Stimulated activated CD8-positive, alpha-beta memory T cell treated with anti-CD3 and anti-CD28 coated beads, Interleukin-15, amount 100 ng/mL, for 4 hours (primary cell): ENCODE measurements at places on chromosomes 5 and 9.

DNA sequence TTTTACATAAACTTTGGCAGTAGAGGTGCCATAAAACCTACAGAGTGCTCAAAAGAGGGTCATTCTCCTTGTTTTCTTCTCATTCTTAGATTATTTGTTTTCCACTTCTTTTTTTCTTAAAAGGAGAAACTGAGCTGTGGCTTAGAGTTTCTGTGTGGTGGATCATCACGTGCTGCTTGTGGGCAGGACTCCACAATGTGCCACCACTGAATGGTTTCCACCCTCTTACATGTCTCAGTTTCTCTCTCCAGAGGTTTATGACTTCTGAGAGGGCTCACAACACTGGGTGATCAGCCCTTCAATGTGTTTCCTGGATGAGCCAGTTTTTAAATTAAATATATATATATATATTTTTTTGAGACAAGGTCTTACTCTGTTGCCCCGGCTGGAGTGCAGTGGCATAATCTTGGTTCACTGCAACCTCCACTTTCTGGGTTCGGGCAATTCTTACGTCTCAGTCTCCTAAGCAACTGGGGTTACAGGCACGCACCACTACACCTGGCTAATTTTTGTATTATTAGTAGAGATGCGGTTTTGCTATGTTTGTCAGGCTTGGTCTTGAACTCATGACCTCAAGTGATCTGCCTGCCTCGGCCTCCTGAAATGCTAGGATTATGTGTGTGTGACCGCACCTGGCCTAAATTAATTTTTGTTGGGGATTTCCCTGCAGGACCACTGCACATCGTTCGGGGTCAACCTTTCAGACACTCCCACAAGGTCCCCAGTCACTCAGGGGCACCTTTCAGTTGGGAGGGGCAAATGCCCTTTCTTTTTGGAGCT lies 3.1 kb upstream of the UNC13B start:
- no peak for DNase-seq

- DNase-seq, result no peak
Observed at GRCh38 chr9:125752070-125752628, 5.0 kb downstream of the PBX3 start.

DNA sequence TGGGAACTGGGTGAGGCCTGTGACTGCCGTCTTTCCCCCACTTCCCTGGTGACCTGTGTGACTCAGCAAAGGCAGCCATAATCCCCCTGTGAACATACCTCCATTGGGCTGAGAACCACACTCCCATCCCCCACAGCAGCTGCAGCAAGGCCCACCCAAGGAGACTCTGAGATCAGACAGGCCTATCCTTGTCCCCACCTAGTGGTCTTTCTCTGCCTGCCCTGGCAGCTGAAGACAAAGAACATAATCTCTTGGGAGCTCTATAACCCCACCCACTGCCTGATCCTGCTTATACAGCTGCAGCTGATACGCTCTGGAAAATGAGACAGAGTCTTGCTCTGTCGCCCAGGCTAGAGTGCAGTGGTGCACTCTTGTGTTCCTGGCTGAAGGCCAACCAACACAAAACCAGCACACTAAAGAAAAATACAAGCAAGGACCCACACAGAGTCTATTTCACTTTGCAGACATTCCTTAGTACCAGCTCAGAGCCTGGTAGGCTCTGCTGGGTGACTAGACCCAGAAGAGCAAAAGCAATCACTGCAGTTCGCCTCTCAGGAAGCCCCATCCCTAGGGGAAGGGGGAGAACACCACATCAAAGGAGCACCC lies 106.7 kb downstream of the MCTP1 start:
- DNase-seq, result no peak

GRCh38 chr5:7955476-7955875 lies 86.5 kb downstream of the MTRR start:
- DNase-seq, result no peak

DNA sequence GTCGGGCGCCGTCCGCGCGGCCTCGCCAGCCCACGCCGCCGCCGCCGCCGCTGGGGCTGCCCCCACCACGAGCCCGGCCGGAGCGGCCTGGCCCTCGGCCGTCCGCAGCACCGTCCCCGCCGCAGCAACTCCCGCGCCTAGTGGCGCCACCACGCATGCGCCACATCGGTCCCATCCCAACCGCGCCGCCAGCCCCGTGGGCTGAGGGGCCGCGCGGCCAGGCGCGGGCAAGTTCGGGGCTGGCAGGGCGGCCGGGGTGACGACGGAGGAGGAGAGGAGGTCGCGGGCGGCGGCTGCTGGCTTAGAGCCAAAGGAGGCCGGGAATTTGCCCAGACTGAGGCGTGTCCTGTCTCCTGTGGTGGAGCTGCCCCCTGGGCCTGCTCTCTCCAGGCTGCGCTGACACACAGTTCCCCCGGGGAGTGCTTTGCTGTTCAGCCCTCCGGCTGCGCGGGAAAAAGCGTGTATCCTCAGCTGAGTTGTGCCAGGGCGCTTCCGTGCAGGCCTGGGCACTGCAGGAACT lies at the start of gene TUSC1:
Gene TUSC1 (minus strand): TSS at position 298 of the 520 bp plus-strand sequence. CDS start 132 bp downstream, at position 166.
- DNase-seq, result no peak

- no peak for DNase-seq
Observed at GRCh38 chr9:137521405-137521985, 28.7 kb downstream of the PNPLA7 start.

DNA sequence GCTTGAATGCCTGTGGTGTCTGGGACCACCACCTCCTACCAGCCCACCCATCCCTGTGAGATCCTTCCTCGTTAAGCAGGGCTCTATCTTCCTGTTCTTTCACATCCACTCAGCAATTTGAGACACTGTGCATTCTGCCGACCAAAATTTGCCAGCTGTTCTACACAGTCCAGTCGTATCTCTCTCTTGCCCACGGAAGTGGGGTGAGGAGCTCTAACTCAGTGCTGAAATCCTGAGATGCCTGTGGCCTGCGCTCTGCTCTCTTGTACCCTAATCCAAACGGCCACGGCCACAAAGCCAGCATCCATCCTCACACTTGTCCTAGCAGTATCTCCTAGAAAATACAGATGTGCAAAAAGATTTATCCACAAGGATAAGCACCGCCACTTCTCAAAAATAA lies 97.9 kb downstream of the MVB12B start:
- DNase-seq, result no peak

DNA sequence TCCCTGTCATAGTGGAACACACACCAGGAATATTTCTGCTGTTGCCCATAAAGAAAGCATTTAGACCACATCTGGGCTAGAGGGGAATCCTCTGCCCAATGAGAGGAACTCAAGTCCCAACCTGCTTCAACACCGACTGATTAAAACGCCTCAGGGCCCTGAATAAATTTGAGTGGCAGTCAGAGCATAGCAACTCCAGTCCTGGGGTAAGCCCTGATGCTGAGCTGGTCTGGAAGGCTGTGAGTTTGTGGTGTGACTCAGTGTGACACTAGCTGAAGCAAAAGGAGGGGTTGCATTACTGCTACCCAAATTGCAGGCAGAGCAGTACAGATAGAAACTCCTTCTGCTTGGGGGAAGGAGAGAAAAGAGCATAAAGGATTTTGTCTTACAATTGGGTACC lies 148.3 kb downstream of the PRDM9 start:
- no peak for DNase-seq

GRCh38 chr5:36605241-36605640 lies 1.2 kb upstream of the SLC1A3 start:
- DNase-seq, result no peak

DNA sequence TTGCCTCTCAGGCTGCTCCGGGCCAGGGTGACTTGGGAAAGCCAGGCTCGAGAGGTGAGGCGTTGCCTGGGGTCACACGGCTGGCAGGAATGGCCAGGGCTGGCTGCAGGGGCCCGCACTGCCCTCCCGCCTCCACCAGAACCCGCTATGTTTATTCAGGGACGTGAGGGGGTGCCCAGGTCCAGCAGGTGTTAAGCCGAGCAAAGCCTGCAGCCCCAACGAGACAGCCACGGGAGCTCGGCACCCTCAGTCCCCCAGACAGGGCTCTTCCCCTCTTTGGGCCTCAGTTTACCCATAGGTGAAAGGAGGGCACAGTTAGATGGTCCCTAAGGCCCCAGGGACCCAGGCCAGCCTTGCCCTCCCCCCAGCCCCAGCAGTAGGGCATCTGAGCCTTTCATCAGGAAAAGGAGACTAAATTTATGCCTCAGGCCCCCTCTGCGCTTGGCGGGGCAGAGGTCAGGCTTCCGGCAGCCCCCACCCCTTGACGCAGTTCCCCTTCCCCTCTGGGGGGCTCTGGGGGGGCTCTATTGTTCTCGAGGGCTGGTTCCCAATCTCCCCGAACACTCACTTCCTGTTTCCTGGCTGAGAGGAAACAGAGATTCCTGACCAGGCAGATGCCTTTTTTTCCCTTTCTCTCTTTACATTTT lies 7.1 kb upstream of the EGFL7 start:
- DNase-seq, result no peak

GRCh38 chr5:2997179-2997578 lies 245.7 kb upstream of the IRX2 start:
- DNase-seq, result no peak

- DNase-seq, result no peak
Observed at GRCh38 chr5:5128766-5129165, 11.4 kb upstream of the ADAMTS16 start.

- DNase-seq, result no peak
Observed at GRCh38 chr5:34686762-34687268, 30.7 kb downstream of the RAI14 start.

DNA sequence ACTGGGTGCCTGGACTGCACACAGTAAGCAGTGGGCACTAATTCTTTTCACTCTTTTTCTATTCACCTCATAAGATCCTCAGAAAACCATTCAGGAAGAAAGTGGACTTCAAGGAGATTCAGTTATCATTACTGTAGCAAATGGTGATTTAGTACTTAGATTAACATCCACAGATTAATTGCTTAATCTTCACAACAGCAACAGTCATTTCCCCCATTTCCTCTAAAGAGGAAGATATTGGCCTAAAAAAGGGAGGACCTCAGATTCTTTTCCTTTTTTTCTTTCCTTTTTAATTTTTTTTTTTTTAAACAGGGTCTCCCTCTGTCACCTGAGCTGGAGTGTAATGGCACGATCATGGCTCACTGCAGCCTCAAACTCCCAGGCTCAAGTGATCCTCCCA lies 64.4 kb downstream of the AUH start:
- no peak for DNase-seq

DNA sequence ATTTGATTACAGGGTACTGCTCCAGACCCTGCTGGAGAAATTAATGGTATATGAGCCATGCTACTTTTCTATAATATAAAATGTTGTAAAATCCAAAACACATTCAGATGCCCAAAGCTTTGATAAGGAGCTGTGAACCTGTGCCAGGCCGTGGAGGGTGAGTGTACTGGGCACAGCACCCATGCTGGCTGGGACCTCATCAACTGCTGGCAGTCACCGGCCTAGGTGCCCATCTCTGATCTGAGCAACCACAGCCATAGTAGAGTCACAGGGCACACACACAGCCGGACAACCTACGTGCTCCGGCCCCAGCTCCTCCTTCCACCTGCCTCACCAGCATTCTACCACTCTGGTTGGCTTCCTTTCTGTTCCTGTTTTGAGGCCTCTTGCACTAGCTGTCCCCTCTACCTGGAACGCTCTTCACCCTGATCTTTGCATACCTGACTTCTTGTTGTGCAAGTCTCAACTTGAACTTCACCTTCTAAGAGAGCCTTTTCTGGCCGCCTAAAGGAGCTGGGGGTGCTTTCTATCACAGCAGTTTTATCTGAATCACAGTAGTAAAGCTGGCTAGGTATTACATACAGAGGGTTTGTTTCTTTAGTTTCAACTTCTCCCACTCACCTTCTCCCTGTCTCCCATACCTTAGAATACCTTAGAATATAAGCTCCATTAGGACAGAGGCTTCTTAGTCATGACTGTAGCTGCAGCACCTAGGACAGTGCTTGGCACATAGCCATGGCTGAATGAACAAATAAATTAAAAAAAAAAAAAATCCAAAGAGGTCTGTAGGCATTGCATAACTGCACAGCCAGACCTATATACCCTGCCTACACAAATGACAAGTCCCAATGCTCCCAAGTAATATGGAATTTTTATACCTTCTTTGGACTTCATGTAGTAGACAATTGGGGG lies 51.7 kb downstream of the MED27 start:
- DNase-seq, result no peak

DNA sequence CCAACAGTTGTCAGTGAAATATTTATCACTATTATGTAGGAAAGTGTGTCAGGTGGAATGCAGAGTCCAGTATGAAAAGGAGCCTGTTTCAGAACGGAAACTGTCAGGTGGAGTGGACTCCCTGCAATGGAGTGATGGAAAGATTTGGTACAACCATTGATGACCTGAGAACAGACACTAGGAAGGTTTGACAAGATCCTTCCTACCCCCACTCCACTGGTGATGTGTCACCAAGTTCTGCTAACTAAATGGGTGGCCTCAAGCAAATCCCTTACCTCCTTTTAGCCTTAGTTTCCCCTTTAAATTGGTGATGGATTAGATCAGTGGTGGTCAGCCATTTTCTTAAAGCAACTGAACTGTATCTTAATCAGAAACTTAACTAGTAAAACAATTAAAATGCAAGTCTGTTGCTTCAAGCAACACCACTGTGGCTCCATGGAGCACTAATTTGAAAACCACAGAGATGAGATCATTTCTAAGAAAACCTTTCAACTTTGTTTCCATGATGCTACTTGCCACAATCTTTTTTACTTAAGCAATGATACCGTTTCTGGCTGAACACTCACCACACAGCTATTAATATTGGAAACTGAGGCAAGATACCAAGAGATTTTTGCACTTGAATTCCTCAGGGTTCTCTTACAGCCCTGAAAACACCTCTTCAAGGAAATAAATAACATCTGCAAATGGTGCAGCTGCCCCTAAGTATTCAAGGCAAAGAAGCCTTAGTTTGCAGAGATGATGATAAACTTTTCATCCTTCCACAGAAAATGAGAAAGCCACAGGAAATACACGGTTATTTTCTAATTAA lies 140.6 kb downstream of the ERCC6L2 start:
- DNase-seq, result no peak

GRCh38 chr9:130824643-130825350 lies 10.3 kb upstream of the ABL1 start:
- DNase-seq, result no peak

DNA sequence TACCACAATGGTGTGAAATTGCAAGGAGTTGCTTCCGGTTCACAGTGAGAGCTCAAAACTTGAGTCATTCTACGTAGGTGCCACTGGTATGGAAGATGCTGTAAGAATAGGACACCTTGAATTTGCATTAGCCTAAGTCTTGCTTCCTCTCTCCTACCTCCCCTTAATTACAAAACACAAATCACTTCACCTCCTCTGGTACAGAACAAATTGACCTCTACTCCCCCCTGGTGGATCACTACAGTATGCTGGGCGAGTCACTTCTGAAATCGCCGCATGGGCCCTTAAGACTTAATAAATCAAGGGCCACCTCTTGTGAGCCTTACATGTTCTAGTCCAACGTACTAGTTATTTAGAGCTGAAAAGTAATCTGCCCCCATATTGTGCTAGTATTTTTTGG lies 145.3 kb upstream of the SMARCA2 start:
- no peak for DNase-seq

DNA sequence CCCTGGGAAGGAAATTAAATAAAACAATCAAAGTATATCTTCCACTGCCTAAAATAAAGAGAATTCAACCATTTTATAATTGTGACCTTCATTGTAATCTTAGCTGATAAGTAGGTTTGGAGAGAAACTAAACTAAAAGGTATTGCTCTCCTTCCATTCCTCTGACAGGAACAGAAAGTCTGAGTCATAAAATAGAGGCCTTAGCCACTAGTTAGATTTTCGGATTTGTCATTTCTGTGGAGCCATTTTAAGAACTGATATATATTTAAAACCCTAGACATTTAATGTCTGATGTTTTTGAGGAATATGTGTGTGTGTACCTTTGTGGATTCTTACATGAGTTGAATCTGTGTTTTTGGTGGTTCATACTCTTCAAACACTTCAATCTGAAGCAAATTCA lies 11.8 kb upstream of the TMC1 start:
- no peak for DNase-seq
